Left renal pelvis (tissue), 4 donors: ENCODE measurements at places on chromosomes 1 and 21.

DNA sequence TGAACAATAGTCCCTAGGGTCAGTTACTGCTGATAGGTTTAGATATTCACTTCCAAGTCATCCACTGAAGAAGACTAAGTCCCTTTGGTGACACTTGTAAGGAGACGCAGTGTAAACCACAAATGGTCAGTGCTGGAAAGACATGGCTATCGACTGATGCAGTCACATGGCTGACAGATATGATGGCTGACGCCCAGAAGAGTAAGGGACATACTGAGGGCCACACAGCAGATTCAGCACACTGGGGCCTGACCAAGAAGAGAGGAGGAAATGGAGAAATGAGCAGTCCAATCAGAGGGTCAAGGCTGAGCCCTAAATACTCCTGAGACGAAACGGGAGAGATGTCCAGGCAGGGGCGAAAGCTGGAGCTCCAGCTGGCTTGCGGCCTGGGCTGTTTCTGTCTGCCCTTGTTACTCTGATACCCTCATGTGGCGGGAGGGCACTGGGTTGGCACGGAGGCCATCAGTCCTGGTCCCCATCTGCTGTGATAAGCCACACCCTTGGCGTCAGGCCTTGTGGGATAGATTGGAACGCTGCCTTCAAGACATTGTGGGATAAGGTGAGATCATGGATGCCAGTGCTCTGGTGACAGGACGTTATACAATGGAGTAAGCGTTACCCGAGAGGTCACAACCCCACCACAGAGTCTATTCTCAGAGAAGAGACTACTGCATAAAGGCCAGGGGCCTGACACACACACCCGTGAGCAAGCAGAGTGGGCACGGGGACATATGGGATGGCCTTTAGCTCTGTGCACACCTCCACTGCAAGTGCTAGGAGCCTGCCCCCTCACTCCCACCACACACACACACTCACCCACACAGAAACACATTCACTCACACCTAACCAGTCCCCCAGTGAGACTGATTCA lies 158.4 kb downstream of the TRABD2B start:
- DNase-seq = no peak

GRCh38 chr1:39539252-39539790 lies 37.3 kb downstream of the PABPC4 start:
- DNase-seq = peak; percentile 42

DNA sequence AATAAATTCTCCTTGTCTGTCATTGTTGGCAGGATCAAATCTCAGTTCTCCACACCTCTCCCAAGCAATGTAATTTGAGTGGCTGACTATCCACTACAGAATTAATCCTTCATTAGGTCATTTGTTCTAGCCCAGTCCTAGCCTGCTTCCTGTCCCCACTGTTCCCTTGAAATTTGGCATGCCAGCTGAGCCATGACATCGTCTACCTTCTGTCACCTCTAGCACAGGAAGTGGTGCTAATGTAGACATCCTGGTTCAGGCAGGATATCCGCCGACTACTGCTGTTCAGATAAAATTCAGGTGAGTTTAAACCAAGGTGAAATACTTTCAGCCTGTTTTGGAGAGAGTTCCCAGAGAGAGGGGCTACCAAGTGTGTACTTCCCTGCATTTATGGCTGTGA lies 5.9 kb downstream of the CHRM3 start:
- no peak for DNase-seq

DNA sequence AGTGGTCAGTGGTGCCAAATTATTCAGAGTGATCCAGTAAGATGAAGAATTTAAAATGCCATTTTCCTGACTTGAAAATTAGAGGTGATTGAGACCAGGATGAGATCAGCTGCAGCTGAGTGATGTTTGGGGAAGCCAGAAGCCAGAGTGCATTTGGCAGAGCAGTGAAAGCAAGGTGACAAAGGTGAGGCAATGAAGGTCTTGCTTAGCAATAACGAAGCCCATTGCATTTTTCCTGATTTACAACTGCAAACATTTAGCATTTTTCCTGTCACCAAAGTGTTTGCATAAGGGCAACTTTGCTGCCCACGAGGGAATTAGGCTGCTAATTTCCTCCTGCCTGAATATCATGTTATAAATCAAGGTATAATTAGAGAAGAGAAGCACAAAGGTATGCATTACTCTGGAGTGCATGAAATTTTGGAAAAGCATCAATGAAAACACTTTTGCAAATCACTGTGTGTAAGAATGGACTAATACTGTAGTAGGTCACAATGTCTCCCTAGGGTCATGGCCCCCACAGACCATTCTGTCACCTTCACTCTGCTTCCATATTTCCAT lies 188.2 kb upstream of the LYPLAL1 start:
- no peak for DNase-seq

- DNase-seq = no peak
Measured at GRCh38 chr1:182913401-182913800, 39.6 kb downstream of the SHCBP1L start.

GRCh38 chr1:33072707-33073106 lies 8.2 kb upstream of the AZIN2 start:
- no peak for DNase-seq

- DNase-seq = no peak
Measured at GRCh38 chr1:22376976-22377375, 74.7 kb upstream of the ZBTB40 start.

- DNase-seq = no peak
Measured at GRCh38 chr21:44907225-44907965, 13.3 kb downstream of the ITGB2 start.

DNA sequence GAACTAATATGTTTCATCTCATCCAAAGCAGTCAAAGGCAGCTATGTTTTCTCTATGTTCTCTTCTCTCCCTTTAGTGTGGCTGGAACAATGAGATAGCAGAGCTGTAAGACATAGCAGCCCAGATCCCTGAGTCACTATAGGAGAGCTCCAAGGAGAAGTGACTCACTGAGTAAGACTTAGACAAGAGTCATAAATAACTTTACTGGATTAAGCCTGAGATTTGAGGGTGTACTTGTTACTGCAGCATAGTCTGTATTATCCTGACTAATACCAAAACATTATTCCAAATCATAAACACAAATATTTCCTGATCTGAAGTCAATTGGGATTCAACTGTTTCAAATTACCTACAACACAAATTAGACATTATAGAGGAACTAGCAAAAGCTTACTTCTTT lies 3.9 kb downstream of the KRTAP19-8 start:
- no peak for DNase-seq

GRCh38 chr1:27113861-27114260 lies 41.1 kb downstream of the SLC9A1 start:
- DNase-seq = no peak

DNA sequence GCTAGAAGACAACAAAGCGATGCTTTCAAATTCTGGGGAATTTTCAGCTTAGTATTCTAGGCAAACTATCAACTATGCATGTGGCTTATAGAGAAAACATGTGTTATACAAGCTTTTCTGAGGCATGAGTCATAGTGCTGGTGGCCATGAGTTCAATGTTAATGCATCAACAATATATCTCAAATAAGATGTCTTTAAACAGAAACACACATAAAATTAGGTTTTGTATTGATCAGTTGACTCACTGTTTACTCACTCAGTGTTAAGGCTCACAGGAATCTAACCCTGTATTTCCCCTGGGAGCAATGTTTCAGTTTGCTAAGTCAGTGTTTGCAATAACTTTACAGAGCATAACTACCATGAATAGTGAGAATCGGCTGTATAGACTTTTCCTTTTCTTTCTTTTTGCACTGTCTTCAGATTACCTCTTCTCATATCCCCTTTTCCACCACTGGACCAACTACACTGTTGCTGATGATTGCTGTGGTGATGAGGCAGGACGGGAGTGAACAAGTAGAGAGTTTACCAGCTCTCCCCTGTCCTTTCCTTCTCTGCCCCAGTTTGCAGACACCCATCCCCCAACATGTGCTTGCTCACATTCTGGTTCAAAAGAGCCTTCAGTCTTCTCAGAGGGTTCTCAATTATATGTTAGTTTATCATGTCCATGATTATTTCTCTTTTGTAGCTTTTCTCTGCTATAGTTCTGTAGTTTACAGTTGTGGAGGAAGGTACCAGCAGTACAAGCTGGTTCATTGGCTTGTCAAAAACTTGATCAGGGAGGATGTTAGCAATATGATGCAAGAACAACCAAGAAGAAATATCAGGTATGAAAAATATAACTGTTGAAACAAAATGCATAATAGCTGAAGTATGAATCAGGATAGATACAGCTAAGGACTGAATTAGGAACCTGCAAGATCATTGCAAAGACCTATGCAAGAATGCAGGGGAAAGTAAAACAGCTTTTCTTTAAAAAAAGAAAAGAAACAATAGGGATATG lies 23.9 kb downstream of the CD2 start:
- no peak for DNase-seq

GRCh38 chr1:222617367-222617951 lies 438 bp upstream of the MIA3 start:
- DNase-seq = peak; percentile 75

DNA sequence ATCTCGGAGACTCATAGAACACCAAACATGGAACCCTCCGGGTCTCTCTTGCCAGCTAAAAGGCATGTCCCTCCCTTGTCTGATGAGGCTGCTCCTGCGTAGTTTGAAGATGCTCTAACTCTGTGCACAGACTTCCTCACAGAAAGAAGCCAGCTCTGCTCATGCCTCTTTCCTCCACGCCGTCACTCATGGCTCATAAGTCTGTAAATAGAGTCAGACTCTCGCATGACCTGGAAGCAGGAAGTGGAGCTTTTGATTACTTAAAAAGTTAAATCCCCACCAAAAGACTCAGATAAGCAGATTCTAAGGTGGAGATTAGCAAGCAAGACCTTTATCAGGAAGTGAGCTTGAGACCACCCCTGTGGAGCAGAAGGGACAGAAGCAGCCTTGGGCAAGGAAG lies 171.6 kb downstream of the TRIM33 start:
- DNase-seq = no peak
